CD4-positive, alpha-beta T cell treated with Interleukin-4 for 4 hours (primary cell): ENCODE measurements at places on chromosomes 1 and 21.

DNA sequence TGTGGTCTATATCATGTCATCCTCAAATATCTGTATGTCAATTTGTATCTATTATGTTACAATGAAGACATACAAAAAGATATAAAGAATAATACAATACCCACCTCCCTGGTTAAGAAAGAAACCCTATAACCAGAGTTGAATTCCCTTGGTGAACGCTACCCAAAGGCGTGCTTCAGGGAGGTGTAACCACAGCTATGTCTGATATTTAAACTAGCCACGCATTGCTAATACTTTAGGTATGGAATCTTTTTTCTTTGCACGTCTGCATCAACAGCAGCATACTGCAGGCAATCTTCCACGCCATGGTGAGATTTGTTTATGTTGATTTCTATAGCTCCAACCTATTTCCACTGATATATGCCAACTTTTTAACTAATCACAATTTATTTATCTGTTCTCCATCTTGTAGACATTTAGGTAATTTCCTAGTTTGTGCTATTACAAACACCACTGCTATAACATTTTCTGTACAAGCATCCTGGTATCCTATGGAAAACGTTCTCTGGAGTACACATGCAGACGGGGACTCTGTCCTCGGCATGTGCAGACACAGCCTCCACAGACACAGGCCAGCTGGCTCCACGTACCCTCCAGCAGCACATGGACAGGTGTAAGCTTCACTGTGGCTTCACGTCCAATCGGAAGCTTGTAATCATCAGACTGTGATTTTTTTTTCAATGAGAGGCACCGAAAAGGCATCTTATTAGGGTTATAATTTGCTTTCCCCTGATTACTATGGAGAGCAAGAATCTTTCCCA is 58.5 kb downstream of the HSF2BP start:
- DNase-seq: no peak

GRCh38 chr1:68448365-68448764 is 1.4 kb downstream of the RPE65 start:
- DNase-seq: no peak

- DNase-seq: no peak
These were observed 7.0 kb downstream of the OLFML2B start for GRCh38 chr1:162016631-162017030.

DNA sequence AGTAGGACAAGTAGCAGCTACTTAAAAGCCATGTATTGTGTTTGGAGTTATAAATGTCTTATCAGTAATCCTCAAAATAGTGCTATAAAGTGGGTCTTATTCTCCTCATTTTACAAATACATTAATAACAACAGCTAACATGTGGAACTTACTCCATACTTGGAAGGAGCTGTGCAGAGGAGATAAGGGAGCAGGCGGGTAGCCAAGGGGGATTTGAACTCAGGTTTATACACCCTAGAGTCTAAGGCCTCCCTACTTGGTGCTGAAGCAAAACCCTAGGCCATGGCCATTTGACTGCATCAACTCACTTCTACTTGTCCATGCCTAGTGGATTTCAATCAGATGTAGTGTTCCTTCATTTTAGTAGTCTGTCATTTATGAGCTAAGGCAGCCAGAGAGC is 72.1 kb downstream of the LMO4 start:
- no peak for DNase-seq

- no peak for DNase-seq
These were observed 33.8 kb downstream of the ZBTB17 start for GRCh38 chr1:15941899-15942660.

- no peak for DNase-seq
These were observed 305.6 kb upstream of the LYPLAL1 start for GRCh38 chr1:218867941-218868626.
